Neural crest cell (in vitro differentiated cells): ENCODE measurements at places on chromosomes 4 and X.

- no peak for DNase-seq
Observed at GRCh38 chrX:40323977-40324376, 226.2 kb upstream of the BCOR start.

DNA sequence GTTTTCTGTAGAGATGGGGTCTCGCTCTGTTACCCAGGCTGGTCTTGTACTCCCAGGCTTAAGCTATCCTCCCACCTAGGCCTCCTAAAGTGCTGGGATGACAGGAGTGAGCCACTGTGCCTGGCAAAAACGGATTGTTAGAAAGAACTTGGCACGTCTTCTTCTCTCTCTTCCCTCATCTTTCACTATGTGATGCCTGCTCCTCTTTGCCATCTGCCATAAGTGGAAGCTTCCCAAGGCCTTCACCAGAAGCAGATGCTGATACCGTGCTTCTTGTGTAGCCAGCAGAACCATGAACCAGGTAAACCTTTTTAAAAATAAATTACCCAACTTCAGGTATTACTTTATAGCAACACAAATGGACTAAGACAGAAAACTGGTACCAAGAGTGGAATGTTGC is 36.9 kb upstream of the HUWE1 start:
- DNase-seq: no peak

DNA sequence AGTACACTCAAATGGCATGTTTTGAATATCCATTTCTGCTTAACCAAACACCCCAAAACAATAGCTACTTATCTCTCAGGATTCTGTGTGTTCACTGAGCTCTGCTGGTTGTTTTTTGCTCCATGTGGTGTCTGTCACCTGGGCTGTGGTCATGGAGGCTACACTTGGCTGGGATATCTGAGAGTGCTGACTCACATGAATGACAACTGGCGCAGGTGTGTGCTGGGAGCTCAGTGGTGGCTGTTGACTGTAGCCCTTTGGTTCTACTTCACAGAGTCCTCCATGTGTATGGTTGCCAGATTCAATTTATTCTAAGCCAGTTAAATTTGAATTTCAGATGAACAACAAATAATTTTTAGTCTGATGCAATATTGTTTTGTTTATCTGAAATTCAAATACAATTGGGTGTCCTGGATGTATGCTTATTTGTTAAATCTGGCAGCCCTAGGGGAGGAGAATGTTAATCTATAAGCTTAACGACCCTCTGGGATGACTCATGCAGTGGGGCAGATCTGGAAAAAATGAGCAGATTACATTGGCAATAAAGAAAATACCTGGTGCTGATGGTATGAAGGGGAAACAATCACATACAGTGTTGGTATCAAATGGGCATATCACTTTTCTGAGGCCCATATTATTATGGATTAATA is 28.2 kb upstream of the TCEAL4 start:
- DNase-seq: no peak

GRCh38 chr4:138255917-138256597 is 13.9 kb upstream of the SLC7A11 start:
- DNase-seq: no peak

- DNase-seq: no peak
Observed at GRCh38 chr4:16572161-16572560, 326.3 kb downstream of the LDB2 start.

DNA sequence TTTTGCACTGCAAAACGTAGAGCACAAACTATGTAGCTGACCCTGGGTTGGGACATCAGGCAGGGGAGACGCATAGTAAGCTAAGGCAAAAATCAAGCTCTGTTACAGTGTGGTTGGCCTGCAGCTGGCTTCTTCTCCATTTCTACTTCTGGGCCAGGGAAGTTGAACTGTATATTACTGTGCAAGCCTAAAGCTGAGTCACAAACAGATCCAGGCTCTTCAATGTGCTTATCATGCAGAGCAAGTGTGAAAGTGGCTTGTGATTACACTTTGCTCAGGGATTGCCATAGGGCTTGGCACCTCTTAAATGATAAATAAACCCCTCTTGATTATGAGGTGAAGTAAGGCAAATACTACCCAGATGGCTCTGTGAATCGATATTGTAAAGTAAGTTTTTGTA is 40.5 kb downstream of the CLDN34 start:
- no peak for DNase-seq

- no peak for DNase-seq
Observed at GRCh38 chr4:55340266-55340665, 5.8 kb upstream of the SRD5A3 start.

DNA sequence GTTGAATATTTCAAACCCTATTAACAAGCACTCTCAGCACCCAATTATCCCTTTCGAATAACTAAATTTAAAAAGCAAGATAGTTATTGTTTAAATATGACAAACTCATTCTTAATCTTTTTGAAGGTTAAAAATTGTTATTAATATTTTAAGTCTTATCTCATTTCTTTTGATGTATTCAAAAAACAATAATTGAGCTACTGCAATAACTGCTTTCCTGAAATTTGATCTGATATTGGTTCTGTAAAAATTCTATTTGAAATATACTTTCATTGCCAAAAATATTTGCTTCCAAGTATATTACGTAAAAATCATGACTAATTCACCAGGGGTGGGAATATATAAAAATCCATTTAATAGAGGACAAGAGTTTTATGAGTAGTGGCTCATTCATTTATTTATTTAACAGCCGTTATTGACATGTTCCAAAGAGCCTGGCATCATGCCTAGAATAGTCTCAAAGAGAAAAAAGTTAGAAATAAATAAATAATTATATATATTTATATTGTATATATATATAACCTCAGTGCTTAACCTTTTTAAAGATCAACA is 34.4 kb downstream of the GLRA3 start:
- no peak for DNase-seq

DNA sequence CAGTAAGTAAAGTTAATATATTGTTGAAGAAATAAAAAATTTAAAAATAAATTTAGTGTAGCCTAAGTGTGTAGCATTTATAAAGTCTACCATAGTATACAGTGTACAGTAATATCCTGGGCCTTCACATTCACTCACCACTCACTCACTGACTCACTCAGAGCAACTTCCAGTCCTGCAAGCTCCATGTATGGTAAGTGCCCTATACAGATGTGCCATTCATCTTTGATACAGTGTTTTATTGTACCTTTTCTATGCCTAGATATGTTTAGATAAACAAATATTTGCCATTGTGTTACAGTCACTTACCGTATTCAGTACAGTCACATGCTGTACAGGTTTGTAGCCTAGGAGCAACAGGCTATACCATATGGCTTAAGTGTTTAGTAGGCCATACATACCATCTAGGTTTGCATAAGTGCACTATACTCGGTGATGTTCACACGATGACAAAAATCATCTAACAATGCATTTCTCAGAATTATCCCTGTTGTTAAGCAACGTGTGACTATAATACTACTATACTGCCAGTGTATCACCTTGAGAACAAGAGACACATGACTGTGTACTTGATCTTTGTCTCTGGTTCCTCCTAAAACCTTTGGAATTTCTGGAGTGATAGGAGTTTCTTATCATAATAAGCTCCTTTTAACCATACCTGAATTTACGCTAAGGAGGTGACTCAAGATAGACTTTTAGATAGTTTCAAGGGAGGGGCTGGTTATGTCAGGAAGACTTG is 25.8 kb upstream of the SEPTIN11 start:
- DNase-seq: no peak

GRCh38 chr4:6987588-6987961 is 55.6 kb upstream of the TADA2B start:
- DNase-seq: peak; percentile 20

GRCh38 chr4:60737858-60738257 is 462.3 kb upstream of the ADGRL3 start:
- DNase-seq: no peak

GRCh38 chrX:121322159-121322558 is 274.7 kb downstream of the GLUD2 start:
- no peak for DNase-seq

- DNase-seq: no peak
Observed at GRCh38 chrX:20739038-20739745, 472.5 kb upstream of the RPS6KA3 start.

DNA sequence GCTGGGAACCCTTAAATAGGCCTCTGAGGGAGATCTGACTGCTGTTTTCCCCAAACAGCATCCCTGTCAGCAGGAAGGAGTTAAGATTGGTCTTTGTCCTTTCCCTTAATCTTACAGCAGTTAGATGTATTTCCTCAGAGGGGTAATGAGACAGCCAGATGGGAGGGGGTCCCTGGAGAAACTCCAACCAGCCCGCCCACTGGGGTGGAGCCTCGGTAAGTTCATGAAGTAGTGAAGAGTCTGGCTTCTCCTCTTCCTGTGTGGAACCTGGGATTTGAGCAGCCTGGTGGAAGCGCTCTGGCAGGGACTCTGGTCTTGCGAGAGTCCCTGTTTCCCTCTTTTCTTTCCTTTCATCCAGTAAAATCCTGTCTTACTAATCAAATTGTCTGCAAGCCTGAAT is 330.0 kb downstream of the TLL1 start:
- no peak for DNase-seq

- peak; percentile 49 for DNase-seq
Observed at GRCh38 chrX:115561605-115562479, 868 bp downstream of the PLS3 start.

DNA sequence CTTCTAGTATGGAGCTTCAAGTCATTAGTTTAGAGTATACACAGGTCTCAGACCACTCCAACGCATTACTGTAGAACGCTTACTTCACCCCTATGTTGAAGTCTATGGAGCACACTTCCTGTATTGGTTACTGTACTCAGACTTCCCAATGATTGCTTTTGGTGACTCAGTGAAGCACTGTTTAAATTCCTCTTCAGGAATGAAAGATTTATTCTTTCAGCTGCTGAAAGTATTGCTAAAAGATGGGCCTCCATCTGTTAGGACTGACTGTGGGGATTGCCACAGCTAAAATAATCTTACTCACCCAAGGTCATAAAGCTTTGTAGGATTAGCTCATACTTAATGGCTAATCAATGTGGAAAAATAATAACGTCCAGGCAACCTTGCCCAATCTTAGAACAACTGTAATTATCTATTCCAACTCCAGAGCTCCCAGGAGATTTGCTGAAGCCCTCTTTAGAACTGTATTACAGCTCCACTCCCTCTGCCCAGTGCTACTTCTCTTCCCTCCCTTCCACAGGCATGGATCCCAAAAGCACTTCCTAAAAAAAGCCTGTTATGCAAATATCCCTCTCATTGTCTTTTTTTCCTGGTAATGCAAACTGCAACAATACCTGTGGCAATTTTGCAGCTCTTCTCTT is 281.9 kb upstream of the HS3ST1 start:
- DNase-seq: no peak

- no peak for DNase-seq
Observed at GRCh38 chr4:113725963-113726362, 35.6 kb downstream of the CAMK2D start.

DNA sequence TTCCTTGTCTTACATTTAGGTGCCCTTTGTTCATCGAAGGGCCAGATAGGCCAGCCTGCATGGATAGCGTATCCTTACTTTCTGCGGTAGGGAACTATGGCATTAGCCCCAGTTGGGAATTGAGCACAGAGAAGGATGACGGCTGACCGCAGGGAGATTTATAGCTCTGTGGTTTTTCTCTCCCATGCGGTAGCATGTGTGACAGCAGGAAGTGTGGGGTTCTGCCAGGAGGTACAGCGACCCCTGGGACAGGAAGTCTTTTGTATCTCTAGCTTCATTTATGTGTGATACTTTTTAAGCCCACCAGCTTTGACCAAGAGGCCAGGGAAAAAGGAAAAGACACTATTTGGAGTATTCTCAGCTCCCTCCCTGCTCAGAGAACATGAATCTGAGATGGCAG is 33.1 kb downstream of the GAB3 start:
- DNase-seq: no peak

- no peak for DNase-seq
Observed at GRCh38 chr4:88446124-88446523, 10.8 kb upstream of the HERC5 start.

- no peak for DNase-seq
Observed at GRCh38 chrX:65866146-65866545, 173.7 kb downstream of the VSIG4 start.

GRCh38 chr4:75671802-75672421 is 1.3 kb downstream of the G3BP2 start:
- DNase-seq: no peak

DNA sequence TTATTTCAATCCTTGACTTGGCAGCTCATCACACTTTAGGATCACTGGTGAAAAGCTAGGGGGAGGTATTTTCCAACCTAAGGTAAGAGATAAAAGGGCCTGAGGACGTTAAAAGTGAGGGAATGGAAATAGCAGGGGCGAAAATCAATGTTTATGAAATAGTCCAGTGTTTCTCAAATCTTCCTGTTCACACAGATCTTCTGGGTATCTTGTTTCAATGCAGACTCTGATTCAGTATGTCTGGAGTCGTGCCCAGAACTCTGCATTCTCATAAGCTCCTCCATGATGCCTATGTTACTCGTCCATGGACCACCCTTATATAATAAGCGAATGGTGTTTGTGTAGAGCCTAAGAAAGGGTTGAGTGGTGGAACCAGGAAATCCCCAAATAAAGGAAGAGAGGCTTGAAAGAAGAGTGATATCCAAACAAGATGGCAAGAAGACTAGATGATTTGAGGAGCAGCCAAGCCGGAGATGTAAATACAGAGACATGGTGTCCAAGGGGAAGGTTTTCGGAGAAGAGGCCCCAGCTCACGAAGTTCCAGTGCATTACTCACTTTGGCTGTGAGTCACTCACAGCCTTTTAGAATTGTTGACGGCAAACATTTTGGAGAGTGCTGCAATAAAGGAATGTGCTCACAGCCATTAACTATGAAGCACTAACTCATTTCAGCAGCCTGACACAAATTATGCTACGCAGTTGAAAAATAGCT is 215.6 kb upstream of the PPARGC1A start:
- DNase-seq: no peak

- no peak for DNase-seq
Observed at GRCh38 chrX:44996277-44996676, 123.3 kb downstream of the KDM6A start.

- DNase-seq: no peak
Observed at GRCh38 chrX:48569958-48570357, 4.3 kb upstream of the RBM3 start.

GRCh38 chrX:1462596-1463251 is 10.0 kb upstream of the ASMTL start:
- DNase-seq: no peak

- no peak for DNase-seq
Observed at GRCh38 chr4:99885063-99885664, 9.1 kb downstream of the LAMTOR3 start.

GRCh38 chrX:68536429-68536828 is 37.6 kb downstream of the YIPF6 start:
- no peak for DNase-seq

- DNase-seq: no peak
Observed at GRCh38 chrX:8067754-8068462, 103.2 kb downstream of the VCX2 start.

GRCh38 chrX:45774961-45775360 is 574.3 kb upstream of the DIPK2B start:
- no peak for DNase-seq

DNA sequence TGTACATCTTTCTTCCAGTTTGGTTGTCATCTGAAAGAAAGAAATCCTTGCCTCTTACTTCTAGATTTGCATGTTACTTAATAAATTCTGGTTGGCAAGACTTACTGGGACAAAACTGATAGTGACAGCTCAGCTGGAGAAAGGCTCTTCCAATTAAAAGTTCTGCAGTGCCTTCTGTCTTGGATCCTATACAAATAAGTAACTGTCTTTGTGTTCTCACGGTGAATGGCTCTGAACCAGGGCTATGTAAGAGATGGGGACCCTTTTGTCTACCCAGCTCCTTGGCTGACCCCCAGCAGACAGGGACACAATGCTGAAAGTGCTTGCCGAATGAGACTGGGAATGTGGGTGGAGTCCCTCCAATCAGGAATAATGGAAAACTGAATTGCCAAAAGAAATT is 89.5 kb downstream of the AASDH start:
- no peak for DNase-seq

- DNase-seq: no peak
Observed at GRCh38 chrX:15834827-15835595, 19.6 kb downstream of the AP1S2 start.
